ENCODE measurements at places on chromosomes 11 and 22. TPM values are rescaled to one million over a fixed set of nuclear protein-coding genes. Genes with fewer than 3 reads are reported as not detected.

The HBB gene
- 90.2 TPM for total RNA-seq

GRCh38 chr22:50398831-50399648, 55.9 kb downstream of the PPP6R2 start:
- DNase-seq = no peak

The RTN4R gene
- not detected for total RNA-seq

The CD59 gene
- total RNA-seq = 401 TPM

DNA sequence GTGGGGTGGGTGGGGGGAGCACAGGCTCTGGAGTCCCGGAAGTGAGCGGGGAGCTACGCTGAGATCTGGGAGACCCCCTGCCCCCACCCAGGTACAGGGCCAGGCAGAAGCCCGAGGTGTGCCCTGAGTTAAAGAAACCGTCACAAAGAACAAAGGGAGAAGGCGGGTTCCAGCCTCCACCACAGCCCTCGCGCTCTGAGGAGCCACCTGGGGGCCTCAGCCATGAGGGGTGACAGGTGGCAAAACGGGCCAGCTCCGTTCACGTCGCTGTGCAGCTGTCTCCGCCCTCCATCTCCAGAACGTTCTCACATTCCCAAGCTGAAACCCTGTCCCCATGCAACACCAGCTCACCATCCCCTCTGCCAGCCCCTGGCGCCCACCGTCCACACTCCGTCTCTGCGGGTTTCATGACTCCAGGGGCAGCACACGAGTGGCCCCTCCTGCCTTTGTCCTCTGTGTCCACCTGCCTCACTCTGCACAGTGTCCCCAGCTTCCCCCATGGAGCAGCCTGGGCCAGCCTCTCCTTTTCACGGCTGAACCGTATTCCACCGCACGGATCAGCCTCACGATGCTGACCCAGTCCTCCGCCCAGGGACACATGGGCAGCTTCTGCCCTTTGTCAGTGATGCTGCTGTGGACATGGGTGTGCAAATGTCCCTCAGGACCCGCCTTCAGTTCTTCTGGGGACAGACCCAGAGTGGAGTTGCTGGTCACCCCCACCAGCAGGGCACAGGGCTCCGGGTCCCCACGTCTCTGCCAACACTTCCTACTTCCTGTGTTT, 1.7 kb upstream of the MUC5B start:
- DNase-seq = no peak

- no peak for DNase-seq
Observed at GRCh38 chr22:47395481-47395880, 633.0 kb downstream of the TBC1D22A start.

GRCh38 chr22:31628362-31628761, 33.7 kb downstream of the PISD start:
- no peak for DNase-seq

The SYT8 gene
- not detected for total RNA-seq

The MMP8 gene
- 1.3 TPM for total RNA-seq

GRCh38 chr11:64769283-64769682, 9.1 kb downstream of the SF1 start:
- no peak for DNase-seq

The PARVA gene
- 181 TPM for total RNA-seq

GRCh38 chr22:31241200-31241599, 29.1 kb downstream of the LIMK2 start:
- DNase-seq = no peak

- no peak for DNase-seq
Observed at GRCh38 chr11:119532551-119532950, 109.6 kb upstream of the THY1 start.

DNA sequence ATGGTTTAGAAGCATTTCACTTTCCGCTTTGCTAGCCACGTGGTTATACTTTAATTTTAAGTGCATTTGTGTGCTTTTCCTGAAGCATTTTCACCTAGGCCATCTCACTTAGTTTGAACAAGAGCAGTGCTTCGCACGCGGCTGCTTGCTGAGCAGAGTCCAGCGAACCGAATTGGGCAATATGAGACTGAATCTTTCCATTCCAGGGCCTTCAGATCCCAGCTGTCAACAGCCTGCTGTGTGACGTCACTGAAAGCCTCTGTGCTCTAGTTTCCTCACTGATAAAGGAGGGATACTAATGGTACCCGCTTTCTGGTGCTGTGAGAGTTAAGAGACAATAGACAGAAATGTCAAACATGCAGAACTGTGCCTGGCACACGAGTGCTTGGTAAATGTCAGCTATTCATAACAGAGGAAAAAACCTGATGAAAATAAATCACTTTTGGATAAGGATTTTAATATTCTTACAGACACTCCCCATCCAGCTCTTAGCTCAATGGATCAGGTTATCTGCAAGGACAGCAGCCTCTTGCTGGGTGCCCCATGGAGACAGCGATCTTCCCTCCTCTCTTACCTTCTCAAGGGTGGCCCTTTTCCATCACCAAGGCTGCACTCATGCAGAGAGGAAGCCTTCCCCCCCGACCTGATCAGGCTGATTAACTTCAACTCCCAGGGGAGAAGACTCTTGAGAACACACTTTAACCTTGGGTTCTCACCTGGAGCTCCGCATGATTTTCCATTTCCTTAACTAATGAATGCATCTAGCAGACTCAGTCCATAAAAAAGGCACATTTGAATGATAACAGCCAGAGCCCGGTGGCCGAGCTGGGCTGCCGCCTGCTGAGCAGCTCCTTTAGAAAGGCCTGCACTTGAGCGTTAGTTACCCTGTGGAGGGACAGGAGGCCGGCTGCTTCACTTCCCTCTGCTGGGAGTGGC, 3.5 kb upstream of the GLB1L3 start:
- no peak for DNase-seq

DNA sequence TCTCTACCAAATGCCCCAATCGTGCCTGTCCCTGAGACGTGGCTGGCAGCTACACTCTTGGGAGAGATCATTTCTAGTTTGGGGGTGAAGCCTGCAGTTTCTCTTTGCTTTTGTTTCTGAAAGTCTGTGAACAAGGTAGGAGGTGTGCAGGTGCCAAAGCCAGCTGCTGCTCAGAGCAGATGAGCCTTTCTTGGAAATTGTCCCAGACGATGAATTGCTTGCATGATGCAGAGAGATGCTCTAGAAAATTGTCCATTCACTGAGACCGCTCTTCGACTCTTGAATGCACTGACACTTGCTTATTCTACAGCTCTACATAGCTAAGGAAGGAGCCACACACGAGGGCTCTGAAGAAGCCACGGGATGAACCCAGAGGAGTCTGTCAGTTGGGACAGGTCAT, 225.6 kb upstream of the E2F8 start:
- DNase-seq = no peak

DNA sequence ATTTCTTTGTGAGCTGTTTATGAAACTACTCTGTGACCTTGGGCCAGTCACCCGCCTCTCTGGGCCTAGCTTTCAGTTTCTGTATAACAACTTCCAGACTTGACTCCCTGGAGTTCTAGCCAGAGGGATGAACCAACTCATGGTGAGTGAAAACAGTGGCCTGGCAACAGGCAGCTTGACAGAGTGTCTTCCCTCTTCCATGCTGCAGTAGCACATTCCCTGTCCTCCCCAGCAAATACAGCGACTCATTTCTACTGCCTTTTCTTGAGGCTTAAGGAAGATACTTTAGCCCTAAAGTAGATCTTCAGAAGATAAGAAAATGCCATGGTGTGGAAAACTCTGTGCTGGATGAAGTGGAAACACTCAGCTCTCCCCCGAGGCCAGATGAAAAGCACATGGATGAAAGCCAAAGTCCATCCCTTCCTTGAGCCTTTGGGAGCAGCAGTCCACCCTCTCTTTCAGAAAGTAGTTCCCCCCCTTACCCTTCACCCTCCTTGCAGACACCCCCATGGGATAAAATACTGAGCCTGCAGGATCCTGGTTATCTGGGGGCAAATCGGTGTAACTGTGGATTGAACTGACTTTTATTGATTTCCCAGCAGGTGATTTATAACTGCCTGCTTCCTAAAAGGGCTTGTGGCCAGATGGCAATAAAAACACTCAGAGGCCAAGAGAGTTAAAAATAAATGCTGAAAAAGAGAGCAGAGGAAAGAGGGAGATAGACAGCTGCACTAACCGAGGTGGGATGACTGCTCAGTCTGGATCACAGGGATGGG, 24.1 kb downstream of the IRAG1 start:
- no peak for DNase-seq

The F2 gene
- not detected for total RNA-seq

DNA sequence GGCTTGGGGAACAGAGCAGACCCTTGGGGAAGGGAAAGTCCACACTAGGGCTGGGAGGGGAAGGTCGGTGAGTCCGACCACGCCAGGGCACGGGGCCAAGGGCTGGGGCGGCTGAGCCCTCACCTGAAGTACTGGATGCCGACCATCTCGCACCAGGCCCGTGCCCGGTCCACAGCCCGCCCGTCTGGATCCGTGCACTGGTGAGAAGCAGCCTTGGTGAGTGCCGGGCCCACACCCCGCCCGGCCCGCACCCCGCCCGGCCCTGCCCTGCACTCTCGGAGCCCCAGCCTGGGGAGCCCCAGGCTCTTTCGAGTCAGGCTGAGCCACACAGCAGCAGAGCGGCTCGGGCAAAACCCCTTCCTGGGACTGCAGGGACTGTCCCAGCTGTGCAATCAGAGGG, 1.9 kb upstream of the BAIAP2L2 start:
- no peak for DNase-seq

DNA sequence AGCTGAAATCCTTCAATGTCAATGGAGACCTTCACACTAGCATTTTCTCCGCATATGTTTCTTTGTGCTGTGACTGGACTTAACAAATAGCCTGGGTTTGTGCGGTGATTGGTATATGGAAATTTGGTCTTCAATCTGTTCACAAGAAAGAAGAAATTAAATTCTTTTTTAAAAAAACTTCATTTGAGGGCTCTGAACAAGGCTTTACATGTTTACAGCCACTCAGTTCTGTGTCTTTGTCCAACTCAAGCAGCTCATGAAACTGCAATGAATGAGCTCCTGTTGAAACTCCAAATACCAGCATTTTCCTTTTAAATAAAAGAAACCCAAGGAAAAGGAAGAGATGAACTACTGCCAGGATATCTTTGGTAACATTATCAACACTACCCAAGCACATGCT, 57.3 kb downstream of the PIK3C2A start:
- DNase-seq = no peak

The KRTAP5-1 gene
- not detected for total RNA-seq

The CCDC73 gene
- total RNA-seq = not detected

The OR51E2 gene
- 1.1 TPM for total RNA-seq

DNA sequence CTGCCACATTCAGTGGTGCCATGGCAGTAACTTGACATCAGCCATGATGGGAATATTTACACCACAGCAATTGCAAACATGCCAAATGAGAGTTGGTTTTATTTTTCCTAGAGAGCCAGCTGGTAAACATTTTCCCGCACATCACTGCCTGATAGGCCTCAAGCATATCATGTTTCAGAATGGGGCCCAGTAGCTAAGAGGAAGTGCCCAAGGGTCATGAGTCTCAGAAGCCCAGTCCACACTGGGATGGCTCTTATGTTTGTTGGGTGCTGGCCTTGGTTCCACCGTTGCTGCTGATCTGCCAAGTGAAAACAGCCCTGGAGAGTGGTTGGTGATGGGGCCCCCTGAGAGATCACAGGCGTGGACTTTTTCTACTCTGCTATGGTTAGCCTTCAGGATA, 64.3 kb upstream of the NAV2 start:
- no peak for DNase-seq

GRCh38 chr11:117612177-117612576, 184.8 kb downstream of the DSCAML1 start:
- DNase-seq = no peak

The OR51B4 gene
- not detected for total RNA-seq

DNA sequence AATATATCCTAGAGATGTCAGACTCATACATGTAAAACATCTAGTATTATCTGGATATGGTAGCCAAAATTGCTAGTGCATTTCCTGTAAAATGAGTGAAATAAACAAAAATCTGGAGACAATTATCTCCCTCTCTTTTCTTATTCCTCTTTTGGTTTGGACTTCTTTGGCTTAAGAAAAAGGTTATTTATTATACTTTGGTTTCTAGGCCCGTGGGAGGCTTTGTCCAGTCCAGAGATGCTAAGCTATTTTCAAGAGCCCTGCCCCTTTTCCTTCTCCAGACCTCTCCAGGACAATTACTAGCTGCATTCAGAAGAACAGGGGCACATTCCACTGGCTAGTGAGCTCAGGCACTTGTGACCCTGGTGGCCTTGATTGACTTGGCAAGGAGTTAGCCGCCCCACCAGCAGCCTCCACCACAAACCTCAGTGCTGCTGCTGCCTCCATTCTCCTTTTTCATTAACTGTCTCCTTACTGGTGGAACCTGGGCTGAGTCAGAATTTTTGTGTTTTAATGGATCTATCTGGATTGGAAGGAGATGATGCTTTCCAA, 747.3 kb upstream of the TENM4 start:
- DNase-seq = no peak

- DNase-seq = no peak
Observed at GRCh38 chr11:13876423-13876822, 86.1 kb upstream of the SPON1 start.

The DRAP1 gene
- total RNA-seq = 121 TPM

DNA sequence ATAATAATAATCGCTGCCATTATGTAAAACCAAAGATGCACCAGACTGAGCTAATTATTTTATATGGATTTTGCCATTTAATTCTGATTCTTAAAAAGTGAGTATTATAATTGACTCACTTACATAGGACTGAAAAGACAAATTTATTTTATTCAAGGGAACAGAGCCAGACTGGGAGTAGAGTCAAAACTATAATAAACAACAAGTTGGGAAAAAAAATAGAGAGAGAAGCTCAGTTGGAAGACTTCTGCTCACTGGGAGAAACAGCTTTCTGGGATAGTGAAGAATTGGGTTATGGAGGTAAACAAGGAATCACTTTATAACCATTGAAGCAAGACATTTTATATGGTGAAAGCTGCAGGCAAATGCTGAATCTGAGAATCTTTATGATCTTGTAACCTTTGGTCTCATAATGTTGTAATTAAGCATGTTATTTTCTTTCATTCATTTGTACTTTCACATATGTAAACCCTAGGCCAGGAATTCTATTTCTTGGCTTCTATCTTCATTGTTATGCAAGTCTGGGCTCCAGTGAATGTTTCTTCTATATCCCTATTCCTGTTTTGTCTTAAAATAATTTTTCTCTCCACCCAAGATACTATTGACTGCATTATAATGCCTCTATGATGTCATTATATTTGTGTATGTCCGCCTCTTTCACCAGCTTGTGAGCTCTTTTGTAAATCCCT, 725.3 kb upstream of the CCDC179 start:
- no peak for DNase-seq

DNA sequence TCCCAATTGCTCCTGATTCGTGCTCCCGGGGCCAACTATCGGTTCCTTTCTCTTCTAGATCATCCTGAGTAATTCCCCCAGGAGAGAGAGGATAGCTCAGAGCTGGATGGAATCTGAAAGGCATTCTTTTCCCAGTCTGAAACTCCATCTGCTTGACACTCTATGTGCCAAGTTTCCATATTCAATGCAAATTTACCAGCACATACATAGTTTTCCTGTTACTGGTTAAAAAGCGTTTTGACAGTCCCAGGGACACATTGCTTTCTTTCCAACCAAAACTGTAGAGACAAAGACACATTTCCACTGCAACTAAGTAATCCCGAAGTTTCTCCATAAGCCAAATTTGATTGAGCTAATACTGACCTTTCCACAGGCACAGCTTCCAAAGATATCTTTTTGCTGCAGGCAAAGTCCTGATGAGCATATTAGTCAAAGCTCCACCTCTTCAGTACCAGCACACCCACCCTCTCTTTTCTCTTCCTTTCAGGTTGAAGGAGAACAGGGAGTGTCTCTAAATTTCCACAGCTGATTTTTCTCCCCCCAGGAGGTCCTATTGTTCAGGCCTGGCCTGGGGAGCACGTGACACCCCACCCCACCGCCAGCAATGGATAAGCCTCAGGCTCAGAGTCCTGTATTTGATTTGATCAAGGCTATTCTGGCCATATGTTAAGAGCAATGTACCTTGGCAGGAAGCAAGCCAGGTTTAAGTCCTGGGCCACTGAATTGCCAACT, 9.7 kb upstream of the ANKK1 start:
- DNase-seq = no peak
